ENCODE measurements at places on chromosomes 12 and 14.

DNA sequence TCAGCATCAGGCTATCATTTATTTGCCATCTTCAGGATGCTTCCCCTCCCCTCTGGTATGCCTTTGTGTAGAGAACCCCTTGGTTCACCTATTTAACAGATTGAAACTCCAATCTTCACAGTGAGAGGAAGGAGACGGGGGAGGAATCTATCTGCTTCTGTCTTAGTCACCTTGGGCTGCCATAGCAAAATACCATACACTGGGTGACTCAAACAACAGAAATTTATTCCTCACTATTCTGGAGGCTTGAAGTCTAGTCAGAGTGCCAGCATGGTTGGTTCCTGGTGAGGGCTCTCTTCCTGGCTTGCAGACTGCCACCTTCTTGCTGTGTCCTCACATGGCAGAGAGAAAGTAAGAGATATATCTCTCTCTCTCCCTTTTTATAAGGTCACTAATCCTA is 13.5 kb upstream of the EML1 start:
- DNase-seq, result no peak

- no peak for DNase-seq
Measured at GRCh38 chr12:111120578-111120977, 200.2 kb upstream of the MYL2 start.

DNA sequence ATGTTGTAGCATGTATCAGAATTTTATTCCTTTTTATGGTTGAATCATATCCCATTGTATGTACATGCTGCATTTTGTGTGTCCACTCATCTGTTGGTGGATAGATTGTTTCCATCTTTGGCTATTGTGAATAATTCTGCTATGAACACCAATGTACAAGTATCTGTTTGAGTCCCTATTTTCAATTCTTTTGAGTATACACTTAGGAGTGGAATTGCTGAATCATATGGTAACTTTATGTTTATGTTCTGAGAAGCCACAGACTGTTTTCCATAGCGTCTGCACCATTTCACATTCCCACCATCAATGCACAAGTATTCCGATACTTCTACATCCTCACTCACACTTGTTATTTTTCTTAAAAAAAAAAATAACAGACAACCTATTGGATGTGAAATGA is 91.5 kb downstream of the ARF6 start:
- DNase-seq, result no peak

- DNase-seq, result no peak
Measured at GRCh38 chr12:132584429-132584828, 26.0 kb downstream of the LRCOL1 start.

- no peak for DNase-seq
Measured at GRCh38 chr12:66387117-66387516, 84.8 kb downstream of the HELB start.

DNA sequence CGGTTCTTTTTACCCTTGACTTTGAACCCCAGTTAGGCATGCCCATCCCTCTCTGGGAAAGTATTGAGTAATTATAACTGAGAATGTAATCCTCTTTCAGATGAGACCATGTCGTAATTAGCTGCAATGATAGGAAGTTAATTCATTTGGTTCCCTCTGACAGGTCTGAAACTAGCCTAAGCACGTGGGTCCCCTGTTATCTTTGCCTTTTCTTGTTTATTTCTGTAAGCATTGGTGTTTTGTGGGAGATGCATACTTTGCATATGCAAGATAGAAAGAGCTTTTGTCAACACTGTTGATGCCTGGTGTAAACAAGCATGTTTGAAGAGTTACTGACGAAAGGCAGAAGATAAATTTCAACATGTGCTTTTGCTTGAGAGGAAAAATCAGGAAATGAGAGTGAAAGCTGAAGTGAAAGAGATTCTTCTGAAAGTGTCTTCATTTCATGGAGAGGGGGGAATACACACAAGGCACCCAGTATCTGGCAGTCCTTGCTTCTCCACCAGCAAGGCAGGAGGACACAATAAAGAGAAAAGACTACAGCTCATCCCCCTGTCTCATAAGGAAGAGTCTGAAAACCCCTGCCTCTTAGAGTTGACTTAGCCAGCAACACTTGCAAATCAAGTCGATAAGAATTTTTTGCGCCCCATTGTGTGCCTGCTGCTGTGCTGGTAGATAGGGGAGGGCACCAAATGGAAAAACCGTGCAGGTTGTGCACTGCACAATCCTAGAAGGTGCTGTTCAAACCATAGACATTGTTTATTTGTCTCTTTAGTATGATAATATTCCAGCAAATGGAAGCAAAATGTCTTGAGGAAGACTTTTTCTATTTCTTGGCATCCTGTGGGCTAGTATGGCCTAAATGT is 77.8 kb downstream of the SLC24A4 start:
- DNase-seq, result no peak

DNA sequence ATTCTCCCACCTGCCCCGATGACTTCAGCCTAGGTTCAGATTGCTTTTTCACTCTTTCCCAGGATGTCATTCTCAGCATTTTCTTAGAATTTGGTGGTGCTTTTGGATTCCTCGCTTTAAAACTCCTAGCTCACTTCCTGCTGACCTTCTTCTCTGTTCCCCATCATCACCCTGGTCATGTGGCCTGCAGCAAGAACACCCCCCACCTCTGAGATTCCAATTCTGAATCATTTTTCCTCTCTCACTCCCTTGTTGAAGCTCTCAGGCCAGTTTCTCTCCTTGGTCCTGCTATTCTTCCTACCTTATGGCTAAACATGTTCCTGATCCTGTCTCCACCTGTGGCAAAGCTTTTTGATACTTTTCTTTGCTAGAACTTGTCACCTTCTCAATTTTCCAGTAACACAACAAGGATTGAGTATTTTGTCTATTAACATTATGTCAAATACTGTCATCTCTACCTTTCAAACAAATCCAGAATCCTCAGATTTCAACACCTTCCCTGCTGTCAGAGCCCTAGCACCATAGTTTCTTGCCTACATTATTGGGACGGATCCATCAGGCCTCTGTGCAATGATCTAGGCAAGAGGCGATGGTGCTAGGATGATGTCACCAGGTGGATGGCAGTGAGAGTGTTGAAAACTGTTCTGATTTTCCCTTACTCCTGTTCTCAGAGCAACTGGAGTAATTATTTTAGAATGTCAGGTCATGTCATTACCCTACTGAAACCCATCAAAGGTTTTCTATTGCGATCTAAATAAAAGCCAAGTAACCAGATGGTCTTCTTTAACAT is 233.7 kb downstream of the MON2 start:
- no peak for DNase-seq

GRCh38 chr12:94644141-94644979 is 6.0 kb downstream of the TMCC3 start:
- peak; percentile 50 for DNase-seq

DNA sequence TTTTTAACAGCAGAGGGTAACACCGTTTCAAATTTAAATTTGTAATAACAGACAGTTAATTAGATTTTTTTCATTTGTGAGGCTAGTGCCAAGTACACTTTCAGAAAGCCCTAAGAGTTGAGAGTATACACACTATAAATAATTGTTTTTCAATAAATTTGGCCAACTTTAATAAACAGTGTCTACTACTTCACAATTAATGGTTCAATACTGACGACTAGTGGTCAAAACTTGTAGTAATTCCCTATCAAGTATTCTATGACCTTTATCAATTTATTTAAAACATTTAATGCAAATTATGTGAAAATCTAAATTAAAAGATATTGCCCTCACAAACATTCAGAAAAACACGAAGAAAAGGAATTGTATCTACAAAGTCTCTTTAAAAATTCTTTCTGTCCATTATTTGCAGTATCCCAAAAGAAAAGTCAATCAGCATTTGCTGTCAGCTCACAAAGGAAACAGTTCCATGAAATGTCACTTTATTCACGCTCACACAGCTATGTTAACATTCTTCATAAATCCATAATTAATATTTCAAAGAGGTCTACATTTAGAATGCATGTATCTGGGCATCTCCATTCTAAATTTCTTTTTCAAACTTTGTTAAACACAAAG is 91.2 kb downstream of the CEP128 start:
- DNase-seq, result peak; percentile 2

DNA sequence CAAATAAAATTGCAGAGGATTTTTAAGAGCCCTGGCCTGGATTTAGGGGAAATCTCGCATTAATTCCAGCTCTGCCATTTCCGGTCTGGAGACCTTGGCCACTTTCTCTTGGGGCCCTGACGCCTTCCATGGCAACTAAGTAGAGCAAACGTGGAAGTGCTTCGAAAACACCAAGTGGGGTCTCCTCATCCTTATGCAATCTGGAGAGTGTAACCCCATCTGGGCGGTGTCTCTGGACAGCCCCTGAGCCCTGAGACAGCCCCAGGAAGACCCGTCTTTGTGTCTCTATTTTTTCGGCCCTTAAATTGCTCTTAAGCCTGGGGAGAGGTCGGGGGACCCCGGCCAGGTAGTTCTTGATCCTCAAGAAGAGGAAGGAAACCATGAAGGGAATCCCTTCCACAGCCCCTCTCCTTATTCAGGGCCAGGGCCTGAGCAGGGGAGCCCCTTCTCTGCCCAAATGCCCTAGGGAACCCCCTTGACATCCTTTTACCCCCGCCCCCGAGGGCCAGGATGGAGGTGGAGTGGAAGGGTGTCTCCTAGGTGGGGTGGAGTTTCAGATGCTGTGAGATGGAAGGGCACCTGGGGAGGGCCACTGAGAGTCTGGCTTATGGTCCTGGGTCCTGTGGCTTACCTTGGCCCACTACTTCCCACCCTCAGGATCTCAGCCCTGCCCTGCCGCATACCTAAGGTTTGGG is 17.6 kb upstream of the NR4A1 start:
- DNase-seq, result no peak
